Stimulated activated CD4-positive, alpha-beta T cell treated with anti-CD3 and anti-CD28 coated beads, Interleukin-1b, Interleukin-23, amount 100 ng/mL, for 4 hours (primary cell): ENCODE measurements at places on chromosomes 2 and 18.

GRCh38 chr18:23593720-23594119, 7.4 kb upstream of the NPC1 start:
- DNase-seq, result no peak

DNA sequence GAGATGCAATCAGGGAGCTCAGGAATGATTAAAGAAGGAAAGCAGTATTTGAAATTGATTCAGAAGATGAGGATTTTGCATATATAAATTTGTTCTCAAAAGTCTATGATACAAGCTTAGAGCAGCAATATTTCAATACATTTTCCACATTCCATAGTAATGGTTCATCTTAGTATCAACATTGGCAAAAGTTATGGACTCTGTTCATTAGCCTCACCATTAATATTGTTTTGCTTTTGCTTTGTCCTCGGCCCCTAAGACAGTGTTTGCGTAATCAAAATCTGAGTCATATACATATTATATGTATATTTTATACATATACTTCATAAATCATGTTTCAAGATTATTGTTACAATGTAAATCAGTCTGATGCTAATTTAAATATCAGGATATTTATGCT, 176.6 kb downstream of the CNTNAP5 start:
- no peak for DNase-seq

DNA sequence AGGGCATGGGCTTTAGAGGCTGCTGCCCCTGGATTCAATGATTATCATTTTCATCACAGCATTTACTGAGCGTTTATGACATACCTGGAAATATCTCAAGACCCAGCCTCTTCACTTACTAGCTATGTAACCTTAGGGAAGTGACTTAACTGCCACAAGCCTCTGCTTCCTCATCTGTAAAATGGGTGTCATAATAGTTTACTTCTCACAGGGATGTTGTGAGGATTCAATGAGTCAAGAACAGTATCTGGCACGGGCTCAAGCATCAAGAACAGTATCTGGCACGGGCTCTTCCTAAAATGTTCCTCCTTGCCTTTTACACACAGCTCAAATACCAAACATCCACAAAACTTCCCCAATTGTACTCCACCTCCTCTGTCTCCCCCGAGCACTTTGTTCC, 31.4 kb downstream of the LGALSL start:
- DNase-seq, result no peak

DNA sequence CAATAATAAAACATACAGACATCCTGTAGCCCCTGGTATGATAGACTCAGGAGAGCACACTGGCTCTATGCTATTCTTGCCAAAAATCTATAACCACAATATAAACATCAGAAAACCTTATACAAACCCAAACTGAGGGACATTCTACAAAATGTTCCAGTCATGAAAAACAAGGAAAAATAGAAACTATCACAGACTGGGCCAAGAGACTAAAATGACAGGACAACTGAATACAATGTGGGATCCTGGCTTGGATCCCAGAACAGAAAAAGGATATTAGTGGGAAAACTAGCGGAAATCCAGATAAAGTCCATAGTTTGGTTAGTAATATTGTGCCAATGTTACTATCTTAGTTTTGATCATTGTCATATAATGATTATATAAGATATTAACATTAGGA, 29.6 kb upstream of the EPAS1 start:
- no peak for DNase-seq

DNA sequence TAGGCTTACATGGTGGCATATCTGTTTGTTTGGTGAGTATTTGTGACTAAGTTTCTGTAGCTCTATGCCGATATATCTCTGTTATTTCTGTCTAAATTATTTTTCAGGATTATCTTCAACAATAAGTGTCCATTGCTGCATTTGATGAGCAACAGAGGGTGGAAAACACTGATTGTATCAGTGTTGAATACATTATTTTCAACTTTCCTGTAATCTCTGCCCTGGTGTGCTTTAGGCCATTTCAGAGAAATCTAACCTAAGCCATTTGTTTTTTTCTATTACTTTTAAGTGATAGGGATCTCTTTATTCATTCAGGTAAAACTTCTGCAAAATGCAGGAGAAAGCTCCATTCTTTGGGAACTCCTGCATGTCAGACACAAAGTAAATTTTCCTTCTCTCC, 654.5 kb downstream of the RNF144A start:
- DNase-seq, result no peak

- DNase-seq, result no peak
These were observed 20.2 kb downstream of the SANBR start for GRCh38 chr2:61085883-61086282.

DNA sequence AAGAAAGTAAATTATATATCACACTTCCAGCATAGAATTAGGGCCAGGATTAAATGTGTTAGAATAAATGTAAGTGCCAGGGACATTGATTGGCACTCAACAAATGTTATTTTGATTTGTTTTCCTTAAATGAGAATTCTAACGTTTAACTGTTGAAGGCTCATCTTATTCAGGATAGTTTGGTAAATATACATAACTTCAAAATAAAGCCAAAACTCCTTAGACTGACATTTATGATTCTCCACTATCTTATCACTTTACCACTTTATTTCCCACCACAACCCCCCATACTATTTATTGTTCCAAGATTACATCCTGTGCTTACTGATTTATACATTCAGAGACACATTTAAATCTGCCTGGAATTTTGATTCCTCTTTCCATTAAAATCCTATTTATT, 769.5 kb upstream of the CDH2 start:
- DNase-seq, result no peak

DNA sequence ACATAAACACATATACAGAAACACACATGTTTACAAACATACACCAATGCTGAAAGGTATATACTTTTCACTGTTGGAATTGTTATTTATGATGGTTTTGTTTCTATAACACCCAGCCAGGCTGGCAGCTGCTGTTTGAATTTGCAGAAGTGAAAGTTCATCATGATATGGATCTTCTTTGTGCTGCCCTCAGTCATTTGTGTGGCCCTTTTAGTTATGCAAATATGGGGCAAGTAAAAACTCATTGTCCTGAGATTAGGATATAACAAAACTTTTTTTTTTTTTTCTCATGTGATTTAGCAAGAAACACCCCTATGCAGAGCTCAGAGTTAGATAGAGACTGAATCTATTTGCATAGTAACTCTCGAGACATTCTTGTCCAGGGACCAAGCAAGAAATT, 714.1 kb downstream of the KCNJ3 start:
- DNase-seq, result no peak

- no peak for DNase-seq
These were observed 392.0 kb upstream of the LYPD1 start for GRCh38 chr2:133061874-133062593.

DNA sequence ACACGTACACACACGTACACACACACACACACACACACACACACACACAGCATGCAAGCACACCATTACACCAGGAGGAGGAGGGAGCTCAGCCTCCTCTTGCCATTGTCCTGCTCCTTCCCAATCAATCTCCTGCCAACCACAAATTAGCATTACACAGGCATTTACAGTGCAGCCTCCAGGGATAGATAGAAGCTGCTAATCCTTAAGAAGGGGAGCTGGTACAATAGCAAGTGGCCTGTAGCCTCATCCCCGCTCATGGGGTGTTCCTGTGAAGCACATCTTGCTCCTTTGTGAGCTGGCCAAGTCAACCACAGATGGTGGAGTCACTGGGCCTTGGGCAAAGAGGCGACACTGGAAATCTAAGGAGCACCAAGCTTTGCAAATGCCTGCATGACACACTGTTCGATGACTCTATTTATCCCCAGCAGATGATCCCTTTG, 110.3 kb upstream of the PKDCC start:
- DNase-seq, result no peak

DNA sequence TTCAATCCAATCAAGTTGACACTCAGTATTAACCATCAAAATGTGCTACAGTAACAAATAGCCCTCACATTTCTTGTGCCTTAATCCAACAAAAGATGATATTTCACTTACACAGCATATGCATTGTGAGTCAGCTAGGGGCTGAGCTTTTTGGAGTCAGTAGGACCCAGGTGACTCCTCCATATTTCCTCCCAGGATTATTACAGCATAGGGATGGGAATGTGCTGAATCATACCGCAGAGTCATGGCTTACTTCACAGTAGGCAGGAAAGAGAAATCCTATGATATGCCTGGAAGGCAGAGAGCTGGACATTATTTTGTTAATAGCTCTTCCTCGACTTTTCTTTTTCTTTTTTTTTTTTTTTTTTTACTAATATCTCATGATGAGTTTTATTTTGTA, 153.3 kb downstream of the TMEM182 start:
- DNase-seq, result no peak

GRCh38 chr2:96769814-96770213, 9.1 kb downstream of the CNNM4 start:
- no peak for DNase-seq

GRCh38 chr18:35051641-35052377, 10.6 kb downstream of the MAPRE2 start:
- no peak for DNase-seq

DNA sequence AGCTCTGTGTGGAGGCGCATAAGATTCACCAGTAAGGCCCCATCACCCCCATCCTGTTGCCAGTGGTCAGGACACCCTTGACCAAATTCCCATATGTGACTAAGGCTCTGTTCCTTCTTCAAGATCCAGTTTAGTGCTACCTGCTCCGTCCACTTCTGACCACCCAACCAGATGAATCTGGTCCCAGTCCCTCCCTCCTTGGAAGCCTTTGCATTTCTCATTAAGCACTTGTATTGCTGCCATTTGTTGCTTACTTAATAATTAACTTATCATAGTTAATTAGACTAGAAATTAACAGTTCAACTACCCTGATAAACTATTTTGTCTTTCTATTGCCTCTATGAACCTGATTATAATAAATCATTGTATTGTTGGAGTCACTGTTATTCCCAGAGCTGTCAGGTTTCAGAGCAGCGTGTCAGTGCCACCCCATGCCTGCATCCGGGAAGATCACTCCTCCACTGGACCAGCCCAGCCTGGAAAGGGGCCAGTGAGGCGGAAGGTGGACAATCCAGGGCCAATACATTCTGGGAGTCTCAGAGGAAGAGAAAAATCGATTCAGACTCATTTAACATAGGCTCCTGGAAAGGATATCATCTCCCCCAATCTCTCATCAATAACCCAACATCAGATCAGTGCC, 9.5 kb upstream of the NAT8 start:
- no peak for DNase-seq

- no peak for DNase-seq
These were observed 3.6 kb downstream of the LDLRAD4 start for GRCh38 chr18:13221869-13222855.

GRCh38 chr18:32769586-32770053, 3.2 kb downstream of the KLHL14 start:
- DNase-seq, result no peak

DNA sequence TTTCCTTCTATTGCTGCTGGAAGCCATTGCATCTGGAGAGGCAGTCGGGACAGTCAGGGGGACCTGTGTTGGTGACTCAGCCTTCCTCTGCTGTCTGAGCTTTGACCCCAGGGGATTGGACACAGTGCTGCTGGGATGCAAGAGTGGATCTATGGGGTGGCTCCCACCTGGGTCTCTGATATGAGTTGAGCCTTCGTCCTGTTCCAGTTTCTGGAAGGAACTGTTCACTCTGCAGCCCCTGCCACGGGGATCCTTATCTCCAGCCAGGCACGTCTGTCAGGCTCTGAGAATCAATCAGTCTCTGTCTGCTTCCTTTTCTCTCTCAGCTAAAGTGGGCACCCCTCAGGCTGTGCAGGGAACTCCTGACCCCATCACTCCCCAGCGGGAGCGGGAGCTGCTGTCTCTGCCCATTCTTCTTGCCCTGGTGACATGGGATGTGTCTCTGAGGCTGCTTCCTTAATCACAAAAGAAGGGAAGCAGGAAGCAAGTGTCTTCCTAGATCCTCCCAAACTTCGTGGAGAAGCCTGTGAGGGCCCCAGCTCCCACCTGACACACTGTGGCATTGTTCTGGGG, 51.7 kb downstream of the ARHGAP28 start:
- DNase-seq, result no peak
